ENCODE measurements at places on chromosomes 13 and 19. TPM values are rescaled to one million over a fixed set of nuclear protein-coding genes. Genes with fewer than 3 reads are reported as not detected.

DNA sequence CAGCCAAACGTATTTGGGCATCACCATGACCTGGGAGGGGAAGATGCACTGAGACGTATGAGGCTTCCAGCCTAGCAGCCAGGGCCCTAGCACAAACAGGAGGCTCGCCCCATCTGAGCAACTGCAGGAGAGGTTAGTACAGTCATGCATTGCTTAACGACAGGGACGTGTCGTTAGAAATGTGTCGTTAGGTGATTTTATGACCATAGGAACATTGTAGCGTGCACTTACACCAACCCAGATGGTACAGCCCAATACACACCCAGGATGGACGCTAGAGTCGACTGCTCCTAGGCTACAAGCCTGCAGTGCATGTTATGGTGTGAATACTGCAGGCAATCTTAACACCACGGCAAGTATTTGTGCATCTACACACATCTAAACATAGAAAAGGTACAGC, 9.3 kb downstream of the CD177 start:
- no peaks in the 10 kb centered on the region for H3K4me1 ChIP-seq
- no peaks in the 10 kb centered on the region for H3K27me3 ChIP-seq
- H3K27ac ChIP-seq: no peak overlapping the region
- H3K4me3 ChIP-seq: no peak overlapping the region
- no peaks in the 10 kb centered on the region for H3K36me3 ChIP-seq

DNA sequence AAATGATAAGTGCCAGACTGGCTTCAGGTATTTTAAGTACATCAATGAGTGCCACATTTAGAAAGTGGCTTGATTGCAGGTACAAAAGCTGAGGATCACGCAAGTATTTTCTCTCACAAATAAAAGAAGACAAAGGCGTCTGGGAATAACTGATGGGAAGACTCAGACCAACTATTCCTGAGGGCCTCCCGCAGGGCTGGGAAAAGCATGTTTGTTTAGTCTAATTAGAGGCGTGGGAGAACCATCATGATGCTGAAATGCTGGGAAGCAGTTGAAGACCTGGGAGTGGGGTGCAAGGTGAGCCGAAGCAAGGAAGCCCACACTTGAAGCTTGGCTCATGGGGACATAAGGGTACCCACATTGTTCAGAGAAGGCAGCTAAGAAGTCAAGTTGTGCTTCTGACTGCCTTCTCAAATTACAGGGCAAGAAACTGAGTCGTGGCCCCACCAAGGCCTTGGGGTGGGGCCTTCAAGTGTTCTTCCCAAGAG, 536.0 kb downstream of the MYO16 start:
- no peak for DNase-seq
- no peak overlapping the region for H3K27ac ChIP-seq
- H3K4me1 ChIP-seq: no peaks in the 10 kb centered on the region
- no peaks in the 10 kb centered on the region for H3K27me3 ChIP-seq

GRCh38 chr19:49421039-49421877, 2.0 kb downstream of the PTH2 start:
- peaks cover 47% of the 10 kb centered on the region for H3K27me3 ChIP-seq
- peaks cover 15% of the 10 kb centered on the region for H3K4me1 ChIP-seq
- DNase-seq: peak; percentile 87
- H3K4me3 ChIP-seq: no peak overlapping the region
- H3K36me3 ChIP-seq: no peaks in the 10 kb centered on the region

- H3K27ac ChIP-seq: no peak overlapping the region
- H3K36me3 ChIP-seq: no peaks in the 10 kb centered on the region
- DNase-seq: peak; percentile 25
- H3K4me3 ChIP-seq: no peak overlapping the region
- no peaks in the 10 kb centered on the region for H3K4me1 ChIP-seq
Observed at GRCh38 chr13:46475541-46475991, 77.4 kb upstream of the LRCH1 start.

DNA sequence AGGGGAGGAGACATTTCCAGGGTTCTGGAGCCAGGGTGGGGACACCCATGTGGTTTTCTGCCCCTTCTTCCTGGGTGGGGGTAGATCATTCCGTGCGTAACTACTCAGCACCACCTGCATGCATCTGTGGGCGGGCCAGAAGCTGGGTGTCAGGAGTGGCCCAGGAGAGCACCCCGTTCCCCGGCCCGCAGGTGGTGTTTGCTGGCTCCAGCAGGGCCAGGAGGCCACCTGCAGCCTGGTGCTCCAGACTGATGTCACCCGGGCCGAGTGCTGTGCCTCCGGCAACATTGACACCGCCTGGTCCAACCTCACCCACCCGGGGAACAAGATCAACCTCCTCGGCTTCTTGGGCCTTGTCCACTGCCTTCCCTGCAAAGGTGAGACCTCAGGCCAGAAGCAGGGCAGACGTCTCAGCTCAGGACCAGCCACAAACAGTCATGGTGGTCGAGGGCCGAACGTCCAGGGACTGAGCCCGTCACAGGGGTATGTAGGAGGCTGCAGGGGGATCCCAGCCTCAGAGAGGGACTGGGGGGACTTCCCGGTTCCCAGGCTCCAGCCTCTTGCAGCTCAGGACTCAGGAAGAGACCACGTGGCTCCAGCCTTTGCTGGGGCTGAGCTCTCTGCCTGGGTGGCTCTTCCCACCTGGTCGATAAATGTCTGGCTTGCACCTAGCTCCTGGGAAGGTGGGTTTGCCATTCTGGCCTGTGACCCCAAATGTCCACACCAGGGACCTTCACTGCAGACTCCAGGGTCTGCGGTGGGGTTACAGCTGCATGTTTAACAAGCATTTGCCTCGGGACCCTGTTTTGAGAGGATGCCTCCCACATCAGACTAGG, 1.6 kb downstream of the FSTL3 start:
- no peaks in the 10 kb centered on the region for H3K27me3 ChIP-seq
- H3K4me3 ChIP-seq: no peak overlapping the region
- H3K4me1 ChIP-seq: peaks cover 7% of the 10 kb centered on the region
- peak overlapping the region; percentile 70 for H3K27ac ChIP-seq
- DNase-seq: no peak
- H3K36me3 ChIP-seq: no peaks in the 10 kb centered on the region

- no peaks in the 10 kb centered on the region for H3K27me3 ChIP-seq
- H3K4me1 ChIP-seq: peaks cover 20% of the 10 kb centered on the region
- no peak for DNase-seq
- peaks cover 19% of the 10 kb centered on the region for H3K36me3 ChIP-seq
- H3K27ac ChIP-seq: no peak overlapping the region
Observed at GRCh38 chr13:49112782-49113525, 107.2 kb upstream of the MLNR start.

GRCh38 chr19:6108721-6109633, 1.3 kb downstream of the RFX2 start:
- H3K27me3 ChIP-seq: peaks cover 25% of the 10 kb centered on the region
- no peak overlapping the region for H3K27ac ChIP-seq
- peak; percentile 78 for DNase-seq

Gene PGLYRP2
- total RNA-seq: not detected

- no peak overlapping the region for H3K4me3 ChIP-seq
- no peaks in the 10 kb centered on the region for H3K27me3 ChIP-seq
- H3K4me1 ChIP-seq: no peaks in the 10 kb centered on the region
- H3K27ac ChIP-seq: no peak overlapping the region
Observed at GRCh38 chr13:90402613-90403012, 944.9 kb upstream of the MIR17HG start.

Gene ZNF491
- 4.4 TPM for total RNA-seq

Gene RNASEH2A
- 20.4 TPM for total RNA-seq

GRCh38 chr19:53158119-53158656, 665 bp downstream of the ZNF347 start:
- no peaks in the 10 kb centered on the region for H3K4me1 ChIP-seq
- H3K36me3 ChIP-seq: no peaks in the 10 kb centered on the region
- H3K27me3 ChIP-seq: no peaks in the 10 kb centered on the region
- H3K27ac ChIP-seq: no peak overlapping the region
- H3K4me3 ChIP-seq: peak overlapping the region; percentile 58

GRCh38 chr13:24700539-24700938, 20.3 kb downstream of the ATP12A start:
- no peak overlapping the region for H3K27ac ChIP-seq
- no peak for DNase-seq
- H3K36me3 ChIP-seq: no peaks in the 10 kb centered on the region
- no peaks in the 10 kb centered on the region for H3K27me3 ChIP-seq

- H3K27me3 ChIP-seq: no peaks in the 10 kb centered on the region
- no peak for DNase-seq
- H3K27ac ChIP-seq: no peak overlapping the region
- no peak overlapping the region for H3K4me3 ChIP-seq
Observed at GRCh38 chr19:54477650-54478049, 4.6 kb upstream of the CDC42EP5 start.

DNA sequence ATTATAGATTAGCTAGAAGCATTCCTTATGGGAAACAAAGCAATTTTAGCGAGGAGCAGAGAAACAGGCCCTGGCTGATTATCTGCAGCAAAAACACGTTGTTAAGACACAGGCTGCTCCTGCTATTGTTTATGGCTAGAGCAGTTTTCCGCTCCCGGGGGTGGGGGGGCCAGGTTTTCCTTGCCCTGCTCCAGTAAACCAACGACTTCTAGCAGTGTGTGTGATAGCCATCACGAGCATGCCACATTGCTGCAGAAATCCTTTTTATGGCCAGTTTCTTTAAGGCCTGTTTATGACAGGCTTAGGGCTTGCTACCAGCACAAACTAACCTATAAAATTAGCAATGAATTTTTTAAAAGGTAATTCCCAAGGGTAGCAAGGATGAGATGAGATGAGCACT, 18.4 kb upstream of the IL17D start:
- no peak overlapping the region for H3K27ac ChIP-seq
- H3K36me3 ChIP-seq: no peaks in the 10 kb centered on the region
- H3K27me3 ChIP-seq: no peaks in the 10 kb centered on the region
- H3K4me1 ChIP-seq: peaks cover 8% of the 10 kb centered on the region

Gene CPB2
- not detected for total RNA-seq

Gene RCBTB1
- 15.2 TPM for total RNA-seq

DNA sequence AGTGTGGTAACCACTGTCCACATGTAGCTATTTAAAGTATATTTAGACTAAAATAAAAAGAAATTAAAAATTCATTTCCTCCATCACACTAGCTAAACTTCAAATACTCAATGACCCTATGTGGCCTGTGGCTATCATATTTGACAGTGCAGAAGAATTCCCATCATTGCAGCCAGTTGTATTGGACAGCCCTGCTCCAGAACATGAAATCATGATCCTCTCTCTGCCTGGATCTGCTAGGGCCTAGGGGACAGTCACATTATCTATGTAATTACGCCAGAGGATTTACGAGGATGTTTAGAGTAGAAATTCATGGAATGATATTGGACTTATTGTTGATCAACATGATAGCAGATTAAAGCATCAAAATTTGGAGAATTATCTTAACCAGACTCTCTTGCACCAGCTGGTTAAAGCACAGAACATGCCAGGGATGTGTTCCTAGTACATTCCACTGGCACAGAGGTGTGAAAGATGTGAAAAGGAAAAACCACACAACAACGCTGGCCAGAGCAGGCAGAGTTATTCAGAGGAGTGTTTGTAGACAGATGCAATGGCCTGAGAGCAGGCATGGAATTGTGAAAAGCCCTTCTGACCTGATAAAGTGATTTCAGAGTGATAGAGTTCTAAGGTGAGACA, 108.9 kb upstream of the STARD13 start:
- H3K36me3 ChIP-seq: no peaks in the 10 kb centered on the region
- H3K27ac ChIP-seq: no peak overlapping the region
- no peaks in the 10 kb centered on the region for H3K27me3 ChIP-seq

GRCh38 chr13:47723898-47724297, 277.2 kb downstream of the SUCLA2 start:
- H3K36me3 ChIP-seq: no peaks in the 10 kb centered on the region
- DNase-seq: no peak
- H3K4me3 ChIP-seq: no peak overlapping the region
- no peak overlapping the region for H3K27ac ChIP-seq

DNA sequence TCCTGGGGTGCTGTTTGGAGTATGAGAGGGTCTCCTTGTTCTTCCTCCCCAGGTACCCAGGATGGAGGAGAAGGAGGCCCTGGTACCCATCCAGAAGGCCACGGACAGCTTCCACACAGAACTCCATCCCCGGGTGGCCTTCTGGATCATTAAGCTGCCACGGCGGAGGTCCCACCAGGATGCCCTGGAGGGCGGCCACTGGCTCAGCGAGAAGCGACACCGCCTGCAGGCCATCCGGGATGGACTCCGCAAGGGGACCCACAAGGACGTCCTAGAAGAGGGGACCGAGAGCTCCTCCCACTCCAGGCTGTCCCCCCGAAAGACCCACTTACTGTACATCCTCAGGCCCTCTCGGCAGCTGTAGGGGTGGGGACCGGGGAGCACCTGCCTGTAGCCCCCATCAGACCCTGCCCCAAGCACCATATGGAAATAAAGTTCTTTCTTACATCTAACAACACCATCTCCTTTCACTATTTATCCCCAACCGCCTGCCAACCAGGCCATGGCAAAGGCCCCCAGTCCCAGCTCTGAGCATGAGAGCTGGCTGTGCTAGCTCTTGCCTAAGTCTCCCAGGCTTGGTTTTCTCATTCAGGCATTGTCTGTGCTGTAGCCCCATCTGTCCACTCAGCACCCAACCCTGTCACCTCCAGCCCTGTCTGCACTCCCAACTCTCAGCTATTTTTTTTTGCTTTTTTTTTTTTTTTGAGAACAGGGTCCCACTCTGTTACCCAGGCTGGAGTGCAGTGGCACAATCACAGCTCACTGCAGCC, 11.2 kb downstream of the DKKL1 start:
- no peaks in the 10 kb centered on the region for H3K36me3 ChIP-seq
- no peak for DNase-seq
- no peak overlapping the region for H3K4me3 ChIP-seq
- H3K27me3 ChIP-seq: no peaks in the 10 kb centered on the region

DNA sequence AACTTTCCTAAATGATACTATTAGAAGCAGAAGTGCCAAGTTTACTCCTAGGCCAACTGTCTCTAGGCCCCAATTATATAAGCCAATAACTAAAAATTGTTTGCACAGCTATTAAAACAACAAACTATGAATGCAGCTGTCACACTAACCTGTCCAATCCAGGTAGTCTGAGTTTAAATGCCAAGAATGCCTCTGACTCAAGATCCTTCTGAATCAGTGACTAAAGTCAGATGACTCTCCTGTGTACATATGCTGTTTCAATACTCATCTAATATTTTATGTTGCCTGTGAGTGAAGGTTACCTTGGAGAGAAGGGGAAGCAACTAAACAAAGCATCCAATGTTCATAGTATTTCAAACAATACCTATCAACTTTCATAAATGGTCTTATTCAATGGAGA, 257.0 kb downstream of the ENOX1 start:
- H3K36me3 ChIP-seq: no peaks in the 10 kb centered on the region
- no peaks in the 10 kb centered on the region for H3K27me3 ChIP-seq
- no peak overlapping the region for H3K27ac ChIP-seq
- H3K4me3 ChIP-seq: no peak overlapping the region

DNA sequence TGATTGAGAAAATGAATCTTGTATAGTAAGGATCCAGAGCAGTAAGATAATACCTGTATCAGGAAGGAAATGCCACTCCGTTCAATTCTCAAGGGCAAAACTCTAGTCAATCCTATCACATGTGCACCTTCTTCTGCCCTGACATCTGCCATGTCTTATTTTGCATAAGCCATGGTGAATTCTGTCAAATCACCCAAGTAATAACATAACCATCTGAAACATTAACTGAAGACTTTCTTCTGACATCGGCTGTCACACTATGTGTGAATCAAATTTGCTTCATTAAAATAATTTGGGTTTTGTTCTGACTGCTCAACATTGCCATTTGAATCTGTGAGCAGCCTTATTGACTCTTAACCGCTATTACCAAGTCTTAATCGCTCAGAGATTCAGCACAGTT, 91.2 kb downstream of the PCDH9 start:
- H3K27me3 ChIP-seq: no peaks in the 10 kb centered on the region
- no peaks in the 10 kb centered on the region for H3K36me3 ChIP-seq
- H3K4me1 ChIP-seq: peaks cover 29% of the 10 kb centered on the region
- DNase-seq: no peak
- no peak overlapping the region for H3K4me3 ChIP-seq

Gene MBD3L2
- total RNA-seq: not detected

- no peaks in the 10 kb centered on the region for H3K36me3 ChIP-seq
- peak; percentile 59 for DNase-seq
- peak overlapping the region; percentile 94 for H3K4me3 ChIP-seq
- H3K4me1 ChIP-seq: peaks cover 8% of the 10 kb centered on the region
- H3K27me3 ChIP-seq: no peaks in the 10 kb centered on the region
- peak overlapping the region; percentile 94 for H3K27ac ChIP-seq
Observed at GRCh38 chr13:48094404-48094780, 512 bp downstream of the MED4 start.

Data from cardiac muscle cell (in vitro differentiated cells and primary cell).